ENCODE measurements at places on chromosomes 12 and 14. TPM values are rescaled to one million over a fixed set of nuclear protein-coding genes. Genes with fewer than 3 reads are reported as not detected.

The GSC gene
- polyA plus RNA-seq = not detected

The STXBP6 gene
- polyA plus RNA-seq = 9.0 TPM

The AKAP3 gene
- polyA plus RNA-seq = 1.4 TPM

The SLC2A3 gene
- 21.0 TPM for polyA plus RNA-seq

- no peak for DNase-seq
Observed at GRCh38 chr14:51738754-51739153, 87.0 kb downstream of the FRMD6 start.

DNA sequence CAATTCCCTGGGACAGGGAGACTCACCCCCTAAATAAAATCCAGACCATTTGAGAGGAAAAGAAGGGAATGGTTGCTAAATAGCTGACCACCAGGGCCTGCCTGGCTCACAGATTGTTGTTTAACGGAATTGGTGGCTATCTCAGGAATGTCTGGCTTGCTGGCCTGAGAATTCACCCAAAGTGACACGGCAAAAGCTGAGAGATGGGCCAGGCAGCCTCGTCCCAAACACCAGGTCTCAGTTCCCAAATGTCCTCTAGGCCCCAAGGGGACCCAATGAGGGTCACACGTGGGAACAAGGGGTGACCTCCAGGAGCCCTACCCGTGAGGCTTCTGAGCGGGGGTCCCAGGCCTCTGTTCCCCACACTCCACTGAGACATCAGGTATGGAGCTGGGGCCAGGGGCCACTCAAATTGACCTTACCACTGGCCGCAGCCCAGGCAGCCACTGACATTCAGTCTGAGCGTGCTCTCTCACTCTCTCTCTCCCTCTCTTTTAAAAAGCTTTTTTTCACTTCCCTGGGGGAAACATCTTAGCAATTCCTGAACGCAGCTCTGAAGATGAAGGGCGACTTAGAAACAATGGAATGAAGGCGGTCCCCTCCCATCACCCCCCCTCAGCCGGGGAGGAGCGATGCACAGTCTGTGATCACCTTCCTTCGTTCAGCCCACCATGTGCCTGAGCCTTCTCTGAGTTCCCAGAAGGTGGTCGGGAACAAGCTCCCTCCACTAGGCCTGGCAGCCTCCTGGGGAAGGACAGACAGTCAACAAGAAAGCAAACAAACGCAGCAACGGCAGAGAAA lies 131.2 kb downstream of the SCARB1 start:
- DNase-seq = no peak

DNA sequence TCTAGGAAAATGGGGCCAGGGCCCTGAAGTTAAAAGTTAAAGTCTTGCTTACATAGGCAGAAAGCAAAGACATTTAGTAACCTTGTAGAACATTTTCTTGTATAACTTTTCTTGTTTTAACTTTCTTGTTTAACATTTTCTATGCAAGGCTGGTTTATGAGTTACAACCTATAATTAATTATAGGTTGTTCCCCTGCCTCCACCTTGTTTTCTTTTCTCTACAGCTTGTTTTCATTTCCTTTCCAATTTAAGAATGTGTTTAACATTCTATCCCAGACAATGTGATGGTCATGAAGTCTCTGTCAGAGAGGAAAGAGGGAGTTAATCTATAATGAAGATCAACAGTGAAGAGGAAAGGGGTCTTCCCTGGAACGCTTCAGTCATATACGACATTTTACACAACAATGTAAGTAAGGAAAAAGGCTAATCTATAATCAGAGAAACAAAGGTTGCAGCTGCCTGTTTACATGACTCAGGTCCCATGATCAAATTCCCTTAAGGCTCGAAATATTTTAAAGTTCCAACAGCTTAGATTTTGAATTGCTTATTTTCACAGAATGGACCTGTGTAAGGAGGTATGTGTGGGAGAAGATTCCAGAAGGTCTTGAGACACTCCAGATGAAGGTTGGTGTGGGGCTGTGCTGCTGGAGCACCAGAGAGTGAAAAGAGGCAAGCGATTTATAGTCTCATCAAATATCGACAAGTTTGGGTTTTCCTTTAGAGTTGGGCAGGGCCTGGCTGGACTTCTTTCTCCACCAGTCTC lies 34.2 kb upstream of the TCL1B start:
- peak; percentile 44 for DNase-seq

- DNase-seq = no peak
Observed at GRCh38 chr14:24130717-24131548, 474 bp downstream of the FITM1 start.

DNA sequence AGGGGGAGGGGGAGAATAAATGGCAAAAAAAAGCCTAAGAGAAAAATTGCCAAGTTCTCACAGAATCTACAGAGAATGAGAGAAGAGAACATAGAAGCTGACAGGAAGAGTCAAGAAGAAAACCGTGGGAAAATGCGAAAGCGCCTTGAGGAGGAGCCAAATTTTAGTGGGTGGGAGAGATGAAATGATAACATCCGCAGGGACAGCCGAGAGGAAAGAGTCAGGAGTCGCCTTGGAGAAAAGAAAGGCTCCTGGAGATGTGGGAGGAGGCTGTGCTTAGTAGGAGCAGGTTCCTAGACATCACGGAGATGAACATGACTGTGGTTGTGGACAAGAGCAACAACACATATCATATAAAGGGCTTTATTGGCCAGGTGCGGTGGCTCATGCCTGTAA lies 49.4 kb downstream of the PHLDA1 start:
- DNase-seq = no peak

DNA sequence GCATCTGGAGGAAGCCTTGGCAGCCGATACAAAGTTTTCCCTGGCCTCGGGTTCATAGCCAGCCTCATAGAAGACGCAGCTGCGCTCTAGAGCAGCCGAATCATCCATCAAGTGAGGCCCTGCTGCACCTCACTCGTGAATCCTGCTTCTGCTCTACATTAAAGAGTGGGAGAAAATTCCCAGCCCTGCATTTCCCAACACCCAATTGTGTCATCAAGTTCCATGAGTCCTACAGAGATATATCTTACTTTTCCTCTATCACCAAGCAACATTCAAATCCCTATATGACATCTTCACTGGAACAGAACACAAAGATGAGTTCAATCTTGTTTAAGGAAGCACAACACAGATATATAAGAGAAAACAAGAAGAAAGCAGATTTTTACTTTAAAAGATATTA lies 139.3 kb downstream of the TTC7B start:
- no peak for DNase-seq

GRCh38 chr14:51157012-51157411 lies 62.1 kb upstream of the TRIM9 start:
- DNase-seq = no peak

All from left renal pelvis (tissue), 4 donors.